Sigmoid colon (tissue), 7 donors: ENCODE measurements at places on chromosomes 7 and 10. TPM values are rescaled to one million over a fixed set of nuclear protein-coding genes. Genes with fewer than 3 reads are reported as not detected.

DNA sequence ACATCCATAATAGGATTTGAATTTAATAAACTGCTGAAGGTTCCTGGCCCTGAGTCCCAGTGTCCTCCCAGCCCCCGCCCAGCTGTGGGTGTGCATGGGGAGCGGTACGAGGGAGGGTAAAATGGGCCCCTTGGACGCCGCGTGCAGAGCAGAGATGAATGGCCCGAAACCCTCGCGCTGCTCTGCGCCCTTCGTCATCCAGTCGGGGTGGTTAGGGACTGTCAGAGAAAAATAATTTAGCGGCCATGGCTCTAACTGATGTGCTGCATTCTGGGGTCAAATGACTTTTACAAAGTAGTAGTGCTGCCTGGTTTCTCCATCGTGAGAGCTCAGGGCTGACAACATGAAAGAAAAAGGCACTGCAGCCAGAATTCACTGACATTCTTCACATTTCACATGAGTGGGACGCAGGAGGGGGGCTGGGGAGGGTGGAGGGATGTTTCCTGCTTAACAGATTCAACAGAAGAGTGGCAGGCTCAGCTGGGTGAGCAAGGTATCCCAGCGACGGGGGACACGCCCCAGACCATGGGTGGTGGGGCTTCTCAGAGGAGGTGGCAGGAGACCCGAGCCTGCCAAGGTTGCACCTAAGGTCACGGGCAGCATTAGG lies 304.5 kb downstream of the WDR37 start:
- no peak for DNase-seq

GRCh38 chr7:80699045-80699638 lies 60.7 kb downstream of the CD36 start:
- no peak for DNase-seq

- DNase-seq = no peak
Observed at GRCh38 chr10:15478429-15478828, 107.3 kb upstream of the FAM171A1 start.

GRCh38 chr10:111998728-111999127 lies 184.8 kb downstream of the GPAM start:
- no peak for DNase-seq

The TUBGCP2 gene
- total RNA-seq = 33.5 TPM

The ADCYAP1R1 gene
- 18.7 TPM for total RNA-seq

The TMEM213 gene
- total RNA-seq = not detected
